ENCODE measurements at places on chromosomes 13 and 19.

GRCh38 chr19:15441317-15441716 is 8.4 kb downstream of the WIZ start:
- no peak for DNase-seq

- no peak for DNase-seq
Observed at GRCh38 chr19:41638641-41639081, 11.8 kb upstream of the CEACAM4 start.

- DNase-seq, result peak; percentile 71
Observed at GRCh38 chr19:6126335-6126974, 9.0 kb upstream of the ACSBG2 start.

GRCh38 chr13:73365681-73366080 is 306.9 kb downstream of the KLF5 start:
- peak; percentile 83 for DNase-seq

DNA sequence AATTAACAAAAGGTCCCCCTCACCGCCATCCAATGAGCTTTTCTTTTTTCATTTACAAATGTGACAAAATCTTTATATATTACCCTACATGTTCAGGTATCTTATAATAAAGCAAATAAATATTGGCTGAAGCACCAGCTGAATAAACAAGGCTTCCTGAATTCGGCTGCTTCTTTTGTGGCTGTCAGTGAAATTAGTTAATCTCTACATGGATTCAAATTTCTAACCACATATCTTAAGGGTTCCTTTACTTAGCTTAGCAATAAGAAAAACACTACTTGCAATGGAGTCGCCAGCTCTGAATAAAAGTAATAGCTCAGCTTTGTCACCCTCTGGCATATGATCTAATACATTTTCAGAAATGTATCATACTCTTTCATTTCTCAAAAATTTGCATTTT is 104.3 kb downstream of the CCNA1 start:
- no peak for DNase-seq

DNA sequence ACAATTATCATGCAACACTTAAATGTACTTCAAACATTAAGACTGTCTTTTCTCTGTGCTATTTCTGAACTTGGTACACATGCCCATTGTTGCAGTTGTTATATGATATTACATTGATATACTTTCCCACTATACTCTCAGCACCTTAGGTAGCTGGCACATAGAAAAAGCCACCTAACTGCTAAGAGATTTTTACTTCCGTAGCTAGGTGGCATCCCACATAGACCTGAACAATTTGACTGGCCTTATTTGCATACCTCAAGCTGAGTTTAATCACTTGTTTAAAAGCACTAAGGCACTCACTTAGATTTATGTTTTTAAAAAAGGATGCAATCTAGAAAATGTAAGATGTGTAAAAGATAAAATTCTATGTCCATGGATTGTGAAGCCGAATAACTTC is 194.2 kb downstream of the POU4F1 start:
- no peak for DNase-seq

DNA sequence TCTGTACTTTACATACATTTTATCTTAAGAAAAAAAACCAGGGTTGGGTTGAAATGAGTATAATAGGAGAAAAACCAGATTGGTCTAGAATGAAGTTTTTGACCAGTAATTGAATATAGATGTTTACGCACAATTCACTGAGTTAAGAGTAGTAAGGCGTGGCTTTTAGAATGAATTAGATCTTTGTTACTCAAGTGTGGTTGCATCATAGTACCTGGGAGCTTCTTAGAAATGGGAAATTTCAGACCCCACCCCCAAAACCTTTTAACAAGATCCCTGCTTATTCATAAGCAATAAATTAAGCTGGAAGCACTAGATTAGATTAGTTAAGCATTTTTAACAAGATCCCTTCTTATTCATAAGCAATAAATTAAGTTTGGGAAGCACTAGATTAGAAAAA is 28.7 kb upstream of the LMO7 start:
- peak; percentile 79 for DNase-seq

DNA sequence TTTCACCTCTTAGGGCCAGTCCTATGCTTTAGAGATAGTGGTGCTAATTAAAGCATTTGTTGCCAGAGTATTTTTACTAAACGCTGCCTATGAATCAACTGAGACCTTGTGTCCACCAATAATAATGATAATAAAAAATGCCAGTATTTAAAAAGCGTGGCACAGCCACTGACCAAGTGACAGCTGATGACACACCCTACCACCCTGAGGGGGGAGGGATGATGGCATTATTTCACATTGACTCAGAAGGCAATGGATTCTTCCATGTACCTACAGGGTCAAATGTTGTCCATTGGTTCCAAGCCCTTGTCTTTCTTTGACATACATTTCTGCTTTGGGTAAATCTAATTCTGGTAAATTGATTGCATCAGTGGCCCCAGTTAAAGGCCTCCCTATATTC is 384.4 kb downstream of the DLEU7 start:
- no peak for DNase-seq

DNA sequence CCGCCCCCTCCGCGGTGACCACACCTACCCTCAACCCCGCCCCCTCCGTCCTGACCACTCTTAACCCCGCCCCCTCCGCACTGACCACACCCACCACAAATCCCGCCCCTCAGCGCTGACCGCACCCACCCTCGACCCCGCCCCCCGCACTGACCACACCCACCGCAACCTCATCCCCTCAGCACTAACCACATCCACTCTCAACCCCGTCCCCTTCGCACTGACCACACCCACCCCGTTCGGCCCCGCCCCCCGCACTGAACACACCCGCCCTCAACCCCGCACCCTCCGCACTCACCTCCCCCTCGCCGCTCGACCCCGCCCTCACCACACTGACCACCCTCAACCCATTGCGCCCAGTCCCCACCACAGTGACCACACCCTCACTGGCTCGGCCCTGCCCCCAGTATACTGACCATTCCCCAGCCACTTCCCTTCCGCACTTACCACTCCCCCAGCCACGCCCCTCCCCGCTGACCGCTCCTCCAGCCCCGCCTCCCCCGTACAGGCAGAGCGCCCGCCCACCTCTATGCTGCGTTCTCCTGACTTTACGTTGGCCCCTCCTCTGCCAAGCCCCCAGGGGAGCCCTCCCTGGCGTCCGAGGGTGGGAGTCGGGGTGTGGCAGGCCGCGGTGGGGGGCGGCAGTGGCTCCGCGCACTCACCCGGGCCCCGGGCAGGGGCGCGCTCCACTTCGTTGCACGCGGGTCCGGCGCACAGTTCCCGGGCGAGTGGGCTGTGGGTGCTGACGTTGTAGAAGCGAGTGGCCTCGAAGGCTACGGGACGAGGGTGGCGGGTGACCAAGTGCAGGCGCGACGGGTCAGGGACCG is 8.4 kb downstream of the F2RL3 start:
- peak; percentile 86 for DNase-seq

- DNase-seq, result no peak
Observed at GRCh38 chr19:4493929-4494690, 22.0 kb downstream of the HDGFL2 start.

DNA sequence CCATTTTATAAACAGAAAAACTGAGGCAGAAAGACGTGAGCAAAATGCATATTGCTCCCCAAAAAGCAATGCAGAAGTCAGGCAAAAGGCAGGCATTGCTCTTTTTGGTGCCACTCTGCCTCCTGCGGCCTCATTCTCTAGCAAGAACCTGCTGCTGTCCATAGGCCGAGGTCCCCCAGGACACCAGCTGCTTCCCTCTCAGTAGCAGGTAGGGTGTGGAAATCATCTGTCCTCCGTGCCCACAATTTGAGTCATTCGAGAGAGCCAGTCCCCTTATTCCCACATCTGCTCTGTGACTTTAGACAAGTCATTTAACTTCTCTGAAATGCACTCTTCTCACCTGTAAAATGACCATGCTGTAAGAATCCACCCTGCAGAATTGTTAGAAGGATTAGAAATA is 50.0 kb downstream of the TNFRSF19 start:
- no peak for DNase-seq

GRCh38 chr19:49216071-49216470 is 58.5 kb downstream of the TRPM4 start:
- DNase-seq, result no peak

- DNase-seq, result no peak
Observed at GRCh38 chr19:36121486-36122124, 6.3 kb downstream of the TBCB start.

DNA sequence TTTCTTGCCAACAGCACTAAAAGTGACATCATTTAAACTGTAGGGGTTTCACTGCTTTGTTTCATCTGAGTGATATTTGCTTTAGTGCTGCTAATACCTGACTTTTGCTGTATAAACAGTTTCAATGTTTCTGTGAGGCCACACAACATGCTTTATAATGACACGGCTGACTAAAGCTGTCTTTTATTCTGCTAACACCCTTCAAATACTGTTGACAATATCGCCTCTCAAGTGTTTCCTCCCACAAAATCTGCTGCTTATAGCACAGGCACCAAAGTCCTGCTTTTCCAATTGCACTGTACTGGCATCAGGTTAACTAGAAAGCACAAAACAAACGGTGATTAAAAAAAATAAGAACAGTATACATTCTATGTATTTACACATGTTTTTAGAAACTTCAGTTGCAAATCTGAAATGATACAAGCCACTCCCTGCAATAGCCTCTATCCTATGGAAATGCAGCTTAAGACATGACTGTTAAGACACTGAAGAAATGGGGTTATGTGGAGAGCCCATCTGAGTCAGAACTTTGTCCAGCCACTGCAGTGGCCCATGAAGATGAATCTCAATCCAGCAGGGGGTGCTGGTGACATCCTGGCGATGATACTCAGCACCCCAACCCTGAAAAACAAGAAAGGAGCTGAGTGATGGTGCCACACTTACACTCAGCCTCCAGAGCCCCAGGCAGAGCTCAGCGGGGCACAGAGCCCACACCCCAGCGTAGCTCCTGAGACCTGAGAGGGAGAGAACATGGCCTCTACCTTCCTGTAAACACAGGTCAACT is 29.4 kb downstream of the RFXAP start:
- DNase-seq, result no peak

DNA sequence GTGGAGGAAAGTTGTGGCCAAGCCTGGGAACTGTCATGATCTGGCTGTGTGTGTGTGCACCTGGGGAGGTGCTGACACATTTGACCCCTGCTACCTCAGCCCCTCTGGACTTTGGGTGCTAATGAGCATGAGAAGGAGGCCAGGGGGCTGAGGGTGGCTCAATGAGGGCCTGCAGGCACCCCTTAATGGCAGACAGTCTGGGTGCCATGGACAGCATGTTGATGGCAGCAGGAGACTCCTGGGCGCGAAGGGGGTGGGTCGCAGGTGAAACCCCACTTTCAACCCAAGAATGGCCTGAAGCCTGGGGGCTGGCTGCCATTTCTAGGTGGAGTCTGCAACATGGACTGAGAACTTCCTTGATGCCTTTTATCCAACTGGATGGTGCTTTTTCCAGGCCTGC is 216.4 kb upstream of the TRPC4 start:
- DNase-seq, result no peak

- no peak for DNase-seq
Observed at GRCh38 chr19:403221-404027, 5.5 kb downstream of the C2CD4C start.

GRCh38 chr19:40398417-40399131 is 8.6 kb upstream of the HIPK4 start:
- peak; percentile 25 for DNase-seq

GRCh38 chr13:85586422-85586831 is 212.8 kb downstream of the SLITRK6 start:
- DNase-seq, result peak; percentile 99

- DNase-seq, result no peak
Observed at GRCh38 chr19:2548966-2549365, 73.0 kb downstream of the GADD45B start.

- no peak for DNase-seq
Observed at GRCh38 chr13:112896736-112897602, 72.0 kb upstream of the MCF2L start.

GRCh38 chr13:44224450-44225149 is 149.0 kb upstream of the SERP2 start:
- no peak for DNase-seq

GRCh38 chr19:1136621-1137317 is 33.0 kb downstream of the GPX4 start:
- DNase-seq, result no peak

- DNase-seq, result peak; percentile 61
Observed at GRCh38 chr19:3580156-3580934, 4.9 kb upstream of the GIPC3 start.

DNA sequence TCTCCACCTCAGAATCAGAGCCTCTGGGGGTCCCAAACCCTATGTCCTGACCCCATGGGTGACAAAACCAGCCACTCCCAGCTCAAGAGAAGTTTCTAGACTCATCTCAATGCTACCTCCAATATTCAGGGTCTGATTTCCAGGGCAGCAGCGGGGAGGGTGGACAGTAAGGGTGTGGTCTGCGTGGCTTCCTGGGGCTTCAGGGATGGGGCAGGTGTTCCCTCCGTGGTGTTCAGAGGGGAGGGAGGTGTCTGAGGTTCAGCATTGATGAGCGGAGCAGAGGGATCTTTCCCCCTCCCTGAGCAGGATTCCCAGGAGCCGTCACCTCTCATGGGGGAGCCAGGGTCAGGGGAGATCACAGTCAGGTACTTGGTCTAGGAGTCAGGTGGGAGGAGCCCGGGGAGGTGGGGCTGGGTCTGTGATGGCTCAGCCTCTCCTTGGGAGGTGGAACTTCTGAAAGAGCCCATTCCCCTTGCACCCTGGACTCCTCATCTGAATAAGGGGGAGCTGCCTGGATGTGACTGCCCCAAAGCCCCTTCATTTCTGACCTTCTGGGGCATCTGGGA is 2.9 kb downstream of the LILRA2 start:
- no peak for DNase-seq

GRCh38 chr13:99133230-99133629 is 67.4 kb upstream of the UBAC2 start:
- DNase-seq, result no peak

DNA sequence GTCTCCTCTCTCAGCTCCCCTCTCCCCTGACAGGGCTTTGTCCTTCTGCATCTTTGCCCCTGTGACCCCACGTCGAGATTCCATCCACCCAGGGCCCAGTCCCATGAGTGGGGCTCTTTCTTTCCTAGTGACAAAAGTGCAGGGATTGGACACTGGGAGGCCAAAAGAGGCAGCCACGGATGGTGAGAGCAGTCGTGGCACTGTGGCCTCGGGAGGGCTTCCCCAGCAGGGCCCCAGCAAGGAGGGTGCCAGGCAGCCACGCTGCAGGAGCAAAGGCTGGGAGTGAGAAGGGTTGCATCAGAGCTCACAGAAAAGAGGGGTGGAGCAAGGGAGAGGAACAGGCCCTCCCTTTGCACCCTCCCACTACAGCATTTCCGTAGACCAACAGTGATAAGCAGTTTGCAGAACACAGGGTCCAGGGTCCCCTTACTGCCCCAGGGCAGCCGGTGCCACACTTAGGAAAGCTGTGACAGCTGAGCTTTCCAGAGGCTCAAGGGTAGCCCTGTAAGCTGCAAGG is 4.9 kb downstream of the ZSCAN1 start:
- no peak for DNase-seq

DNA sequence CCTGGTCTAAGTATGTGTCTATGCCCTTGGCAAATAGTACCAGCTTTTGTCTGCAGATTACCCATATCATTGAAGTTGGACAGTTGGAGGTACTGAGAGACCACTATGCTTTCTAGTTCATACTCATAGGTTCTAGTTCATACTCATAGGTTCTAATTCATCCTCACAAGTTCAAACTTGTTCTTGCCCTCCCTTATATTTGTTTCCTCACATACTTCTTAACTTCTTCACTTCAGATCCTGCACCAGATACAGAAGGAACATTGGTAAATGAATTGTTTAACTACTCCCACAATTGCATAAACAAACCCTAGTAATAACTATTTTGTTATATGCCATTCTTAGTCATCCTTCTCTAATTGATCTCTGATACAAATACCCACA is 172.2 kb downstream of the SLITRK1 start:
- DNase-seq, result peak; percentile 87
